Central memory CD4-positive, alpha-beta T cell (primary cell): ENCODE measurements at places on chromosomes 7 and 10.

GRCh38 chr10:35232527-35232926 is 103.8 kb upstream of the CCNY start:
- no peak for DNase-seq

DNA sequence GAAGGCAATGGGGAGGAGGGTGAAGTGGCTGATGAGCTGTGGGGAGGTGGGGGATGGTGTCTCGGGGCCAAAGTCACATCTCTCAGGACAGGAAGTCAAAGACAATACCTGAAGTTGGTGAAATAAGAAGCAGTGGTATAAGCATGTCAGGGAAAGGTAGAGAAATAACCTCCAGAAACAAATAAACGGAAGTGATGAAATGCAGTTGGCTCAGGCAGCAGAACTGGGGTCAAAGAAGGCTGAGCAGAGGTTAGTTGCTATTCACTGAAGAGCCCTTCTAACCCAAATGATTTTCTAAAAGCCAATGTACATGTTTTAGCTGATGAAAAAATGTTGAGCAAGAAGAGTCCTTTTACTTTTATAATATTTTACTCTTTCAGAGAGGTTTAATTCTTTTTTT is 78.6 kb upstream of the ADRB1 start:
- no peak for DNase-seq

GRCh38 chr10:86337121-86337601 is 29.4 kb downstream of the GRID1 start:
- DNase-seq, result no peak

DNA sequence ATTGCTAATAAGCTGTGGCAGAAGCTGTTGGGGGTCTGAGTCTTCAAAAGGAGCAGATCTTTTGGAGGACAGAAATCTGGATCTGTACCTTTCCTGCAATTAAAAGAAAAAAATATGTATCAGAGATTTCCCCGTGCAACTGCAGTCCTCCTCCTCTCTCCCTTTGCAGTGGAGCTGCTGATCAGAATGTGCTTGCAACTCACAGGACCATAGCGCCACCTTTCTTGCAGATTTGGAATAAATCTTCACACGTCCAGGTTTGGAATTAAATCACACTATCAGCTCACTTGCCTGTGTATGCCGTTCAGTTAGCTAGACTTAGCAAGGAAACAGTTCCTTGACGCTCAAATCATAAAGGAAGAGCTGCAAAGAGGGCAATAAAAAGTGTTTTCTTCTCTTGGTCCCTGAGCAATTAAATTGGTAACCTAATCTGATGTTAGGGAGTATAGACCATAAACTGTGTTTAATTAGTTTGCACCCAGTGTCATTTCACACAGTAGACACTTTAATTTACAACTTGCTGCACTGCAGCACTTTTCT is 77.4 kb downstream of the PON1 start:
- DNase-seq, result no peak

GRCh38 chr10:103929381-103929921 is 11.5 kb upstream of the STN1 start:
- no peak for DNase-seq

GRCh38 chr7:130020434-130020833 is 30.7 kb downstream of the ZC3HC1 start:
- no peak for DNase-seq

- DNase-seq, result no peak
Measured at GRCh38 chr10:69730251-69731156, 71.2 kb upstream of the COL13A1 start.

GRCh38 chr10:81996927-81997326 is 121.9 kb downstream of the NRG3 start:
- no peak for DNase-seq

DNA sequence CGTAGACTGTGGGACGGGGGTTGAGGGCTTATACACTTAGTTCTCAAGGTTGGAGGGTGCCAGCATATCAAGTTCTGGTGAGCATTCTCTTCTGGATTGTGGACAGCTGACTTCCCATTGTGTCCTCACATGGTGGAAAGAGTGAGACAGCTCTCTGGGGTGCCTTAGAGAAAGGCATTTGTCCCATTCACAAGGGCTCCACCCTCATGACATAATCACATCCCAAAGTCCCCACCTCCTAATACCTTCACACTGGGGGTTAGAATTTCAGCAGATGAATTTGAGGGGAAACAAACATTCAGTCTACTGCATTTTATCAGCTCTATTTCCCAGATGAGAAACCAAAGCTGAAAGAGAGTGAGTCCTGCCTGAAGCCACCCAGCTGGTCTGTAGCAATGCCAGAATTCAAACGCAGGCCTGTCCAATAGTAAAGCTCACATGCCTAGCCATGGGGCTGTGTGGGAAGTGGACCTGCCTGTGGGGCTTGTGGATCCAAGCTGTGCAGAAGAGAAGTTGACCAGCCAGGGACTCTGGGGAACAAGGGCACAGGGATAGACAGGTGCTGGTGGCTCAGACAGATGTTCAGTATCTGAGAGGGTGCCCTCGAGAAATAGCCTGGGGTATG is 34.9 kb upstream of the LOXL4 start:
- DNase-seq, result no peak

DNA sequence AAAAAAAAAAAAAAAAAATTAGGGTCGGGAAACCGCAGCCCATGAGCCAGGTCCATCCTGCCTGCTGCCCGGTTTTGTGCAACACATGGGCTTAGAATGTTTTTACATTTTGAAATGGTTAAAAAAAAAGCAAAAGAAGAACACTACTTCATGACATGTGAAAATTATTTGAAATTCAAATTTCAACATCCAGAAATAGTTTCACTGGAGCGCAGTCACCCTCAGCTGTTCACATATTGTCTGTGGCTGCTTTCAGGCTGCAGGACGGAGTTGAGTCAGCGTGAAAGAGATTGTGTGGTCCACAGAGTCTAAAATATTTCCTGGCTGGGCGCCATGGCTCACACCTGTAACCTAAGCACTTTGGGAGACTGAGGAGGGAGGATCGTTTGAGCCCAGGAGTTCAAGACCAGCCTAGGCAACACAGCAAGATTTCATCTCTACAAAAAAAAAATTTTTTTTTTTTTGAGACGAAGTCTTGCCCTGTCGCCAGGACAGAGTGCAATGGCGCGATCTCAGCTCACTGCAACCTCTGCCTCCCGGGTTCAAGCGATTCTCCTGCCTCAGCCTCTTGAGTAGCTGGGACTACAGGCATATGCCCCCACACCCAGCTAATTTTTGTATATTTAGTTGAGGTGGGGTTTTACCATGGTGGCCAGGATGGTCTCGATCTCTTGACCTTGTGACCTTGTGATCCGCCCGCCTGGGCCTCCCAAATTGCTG is 63.9 kb upstream of the ECHDC3 start:
- DNase-seq, result no peak

GRCh38 chr7:142443216-142444010 is 185.6 kb upstream of the PRSS58 start:
- no peak for DNase-seq

DNA sequence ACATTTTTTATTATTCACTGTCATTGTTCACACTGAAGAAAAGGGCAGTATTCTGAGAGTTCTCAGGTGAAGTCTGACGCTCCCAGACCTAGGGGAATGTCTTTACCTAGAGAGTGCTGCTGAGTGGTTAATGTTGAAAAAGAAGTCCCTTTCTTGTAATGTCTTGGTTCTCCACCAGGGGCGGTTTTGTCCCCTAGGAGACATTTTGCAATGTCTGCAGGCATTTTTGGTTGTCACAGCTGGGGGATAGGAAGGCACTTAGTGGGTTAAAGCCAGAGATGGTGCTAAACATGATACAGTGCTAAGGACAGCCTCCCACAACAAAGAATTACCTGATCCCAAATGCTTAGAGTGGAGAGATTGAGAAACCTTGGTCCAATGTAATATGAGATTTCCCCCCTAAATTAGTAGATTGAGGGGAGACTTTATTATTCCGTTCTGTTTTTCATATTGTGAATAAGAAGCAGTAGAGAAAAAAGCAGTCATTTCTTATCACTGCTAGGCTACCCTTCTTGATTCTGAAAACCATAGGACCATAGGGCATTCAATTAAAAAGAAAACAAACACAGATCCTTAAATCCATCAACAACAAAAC is 13.1 kb downstream of the UMAD1 start:
- no peak for DNase-seq

- no peak for DNase-seq
Measured at GRCh38 chr7:139505563-139505962, 17.9 kb upstream of the CLEC2L start.

DNA sequence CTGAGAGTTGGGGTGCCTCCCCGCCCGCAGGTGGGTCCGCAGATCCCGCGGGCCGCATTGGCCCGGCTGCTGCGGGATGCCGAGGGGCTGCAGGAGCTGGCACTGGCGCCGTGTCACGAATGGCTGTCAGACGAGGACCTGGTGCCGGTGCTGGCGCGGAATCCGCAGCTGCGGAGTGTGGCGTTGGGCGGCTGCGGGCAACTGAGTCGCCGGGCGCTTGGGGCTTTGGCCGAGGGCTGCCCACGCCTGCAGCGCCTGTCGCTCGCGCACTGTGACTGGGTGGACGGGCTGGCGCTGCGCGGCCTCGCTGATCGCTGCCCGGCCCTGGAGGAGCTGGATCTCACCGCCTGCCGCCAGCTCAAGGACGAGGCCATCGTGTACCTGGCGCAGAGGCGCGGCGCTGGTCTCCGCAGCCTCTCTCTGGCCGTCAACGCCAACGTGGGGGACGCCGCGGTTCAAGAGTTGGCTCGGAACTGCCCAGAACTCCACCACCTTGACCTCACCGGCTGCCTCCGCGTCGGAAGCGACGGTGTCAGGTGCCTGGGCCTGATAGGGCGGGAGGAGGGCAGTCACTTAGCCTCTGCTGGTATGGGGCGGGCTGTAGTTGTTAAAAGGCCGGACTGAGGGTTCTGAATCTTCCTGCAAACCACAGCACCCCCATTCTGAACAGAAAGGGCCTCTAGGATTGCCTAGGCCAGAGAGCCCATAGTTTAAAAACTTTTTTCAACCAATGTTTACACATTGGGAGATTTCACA is 1.3 kb downstream of the FBXL15 start:
- no peak for DNase-seq

GRCh38 chr10:97109547-97109946 is 76.2 kb downstream of the SLIT1 start:
- no peak for DNase-seq

DNA sequence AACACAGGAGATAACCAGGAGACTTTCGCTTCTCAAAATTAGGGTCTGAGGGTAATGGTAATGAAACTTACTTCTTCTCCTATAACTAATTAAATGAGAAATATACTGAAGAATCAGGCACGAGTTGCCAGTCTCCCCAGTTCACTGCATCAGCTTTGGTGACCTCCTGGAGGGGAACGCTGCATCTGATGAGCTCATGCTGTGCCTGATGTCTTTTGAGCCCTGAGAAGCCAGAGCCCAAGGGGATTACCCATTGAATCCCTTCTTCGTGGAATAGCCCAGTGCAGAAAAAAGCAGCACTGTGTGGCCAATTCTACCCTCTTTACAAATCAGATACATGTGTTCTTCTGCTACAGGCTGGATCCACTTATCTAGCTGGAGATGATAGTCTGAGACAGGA is 45.1 kb downstream of the CYP2C9 start:
- no peak for DNase-seq
